HuH-7 (cell line): ENCODE measurements at places on chromosomes 16 and 17.

DNA sequence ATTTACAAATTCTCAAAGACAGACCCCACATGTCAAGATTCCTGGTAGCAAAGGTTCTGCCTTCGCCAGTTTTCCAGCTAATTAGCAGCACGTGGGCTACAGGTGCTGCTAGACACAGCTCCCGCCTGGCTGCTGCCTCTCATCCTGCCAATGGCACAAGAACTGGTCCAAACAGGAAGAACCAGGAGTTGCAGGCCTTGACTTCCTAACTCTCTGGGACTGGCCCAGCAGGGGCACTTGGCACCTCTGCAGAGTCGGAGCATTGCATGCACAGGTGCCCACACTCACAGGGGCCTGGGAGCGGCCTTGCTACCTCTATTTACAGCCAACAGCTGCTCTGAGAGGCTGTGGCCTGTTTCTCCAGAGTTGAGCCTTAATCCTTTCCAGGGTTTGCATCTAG, 39.6 kb downstream of the TK2 start:
- no peak for DNase-seq

GRCh38 chr16:55508941-55509931, at the start of gene LPCAT2:
Gene LPCAT2, plus strand, starts transcription at chr16:55509072. Its CDS starts 110 bp downstream, at chr16:55509182.
- no peak for DNase-seq

GRCh38 chr16:86755571-86756006, 177.2 kb downstream of the FOXL1 start:
- no peak for DNase-seq

GRCh38 chr17:11719856-11720255, 121.6 kb downstream of the DNAH9 start:
- no peak for DNase-seq

GRCh38 chr17:77222356-77222755, 81.6 kb downstream of the SEC14L1 start:
- no peak for DNase-seq

GRCh38 chr17:48623583-48623982, 2.6 kb downstream of the HOXB9 start:
- DNase-seq: no peak

GRCh38 chr16:77723108-77723514, 797 bp downstream of the NUDT7 start:
- DNase-seq: peak; percentile 26

DNA sequence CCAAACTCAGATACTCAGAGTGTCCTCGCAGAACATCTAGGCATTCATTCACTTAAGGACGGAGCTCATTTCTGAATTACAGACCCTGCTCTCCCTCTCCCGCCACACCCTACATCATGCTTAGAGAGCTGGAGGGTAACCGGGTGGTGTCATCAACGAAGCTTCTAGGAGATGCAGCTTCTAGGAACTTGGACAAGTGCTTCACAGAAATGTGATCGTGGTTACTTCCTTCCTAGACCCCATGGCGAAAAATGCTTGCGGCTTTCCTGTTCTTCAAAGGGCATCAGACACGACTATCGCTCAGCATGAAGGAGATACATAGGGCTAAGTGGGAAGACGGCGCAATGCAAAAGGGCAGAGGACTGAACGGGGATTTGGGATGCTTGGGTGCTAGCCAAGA, 126.8 kb downstream of the ZFHX3 start:
- DNase-seq: no peak

- no peak for DNase-seq
Observed at GRCh38 chr17:72004611-72005331, 116.0 kb upstream of the SOX9 start.

- DNase-seq: no peak
Observed at GRCh38 chr16:29849505-29849904, 13.5 kb downstream of the CDIPT start.

GRCh38 chr17:27497696-27498095, 41.4 kb downstream of the KSR1 start:
- DNase-seq: no peak

GRCh38 chr17:49676276-49676868, 1.5 kb downstream of the SPOP start:
- DNase-seq: no peak

- DNase-seq: no peak
Observed at GRCh38 chr17:48567209-48567608, 10.9 kb downstream of the HOXB4 start.

- DNase-seq: no peak
Observed at GRCh38 chr17:4409659-4410058, 24.1 kb upstream of the SPNS3 start.
